ENCODE measurements at places on chromosomes 11 and 22. TPM values are rescaled to one million over a fixed set of nuclear protein-coding genes. Genes with fewer than 3 reads are reported as not detected.

The AGBL2 gene
- 6.5 TPM for polyA plus RNA-seq

The SCGB1C1 gene
- not detected for polyA plus RNA-seq

The KCNJ11 gene
- polyA plus RNA-seq: 3.8 TPM

DNA sequence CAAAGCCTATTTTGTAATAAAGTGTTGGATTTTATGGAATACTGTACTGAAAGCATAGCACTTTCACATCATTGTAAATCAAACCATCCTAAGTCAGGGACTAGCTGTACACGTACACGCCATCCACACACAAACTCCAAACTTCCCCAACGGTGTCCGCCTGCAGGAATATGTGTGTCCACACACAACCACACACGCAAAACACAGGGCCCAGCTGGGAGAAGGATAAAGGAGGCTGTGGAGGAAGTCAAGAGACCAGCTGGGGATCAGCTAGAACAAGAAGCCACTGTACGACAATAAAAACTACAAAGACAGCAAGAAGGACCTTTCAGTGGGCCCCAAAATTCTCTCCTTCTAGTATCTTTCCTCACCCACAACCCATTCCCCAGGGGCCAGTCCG lies 1.6 kb downstream of the TRIM29 start:
- no peaks in the 10 kb centered on the region for H3K27me3 ChIP-seq
- no peaks in the 10 kb centered on the region for H3K4me1 ChIP-seq
- H3K27ac ChIP-seq: no peak overlapping the region
- H3K4me3 ChIP-seq: no peak overlapping the region
- no peaks in the 10 kb centered on the region for H3K36me3 ChIP-seq

DNA sequence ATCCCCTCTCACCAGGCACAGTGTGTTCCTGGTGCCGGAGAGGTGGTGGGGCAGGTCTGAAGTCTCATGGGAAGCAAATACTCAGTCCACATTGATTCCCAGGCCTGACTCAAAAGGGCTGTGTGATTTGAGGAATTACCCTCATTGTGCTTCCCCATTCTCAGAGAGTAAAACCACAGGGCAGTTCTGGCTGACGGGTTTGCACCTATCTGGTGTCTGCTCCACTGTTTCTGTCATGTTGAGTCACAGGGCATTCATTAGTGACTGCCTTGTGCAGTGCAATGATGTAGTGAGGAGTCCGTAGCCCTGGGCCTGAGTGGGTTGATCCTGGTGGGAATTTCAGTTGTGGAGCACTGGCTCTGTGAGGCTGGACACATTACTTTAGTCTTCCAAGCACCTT lies 85.2 kb upstream of the ARHGAP20 start:
- H3K27ac ChIP-seq: no peak overlapping the region
- H3K36me3 ChIP-seq: no peaks in the 10 kb centered on the region
- DNase-seq: no peak
- H3K4me1 ChIP-seq: 0 out of 2 replicates have a peak, but pooled peaks cover 3% of the 10 kb centered on the region

- H3K4me3 ChIP-seq: no peak overlapping the region
- peaks cover 7% of the 10 kb centered on the region for H3K4me1 ChIP-seq
- no peak for DNase-seq
- no peaks in the 10 kb centered on the region for H3K27me3 ChIP-seq
- no peak overlapping the region for H3K27ac ChIP-seq
These were observed 2.2 kb upstream of the NAP1L4 start for GRCh38 chr11:2994336-2994730.

GRCh38 chr11:15234796-15235195 lies 120.1 kb downstream of the INSC start:
- no peak for DNase-seq
- H3K4me1 ChIP-seq: no peaks in the 10 kb centered on the region
- no peaks in the 10 kb centered on the region for H3K36me3 ChIP-seq
- H3K4me3 ChIP-seq: no peak overlapping the region
- H3K27ac ChIP-seq: no peak overlapping the region
